ENCODE measurements at places on chromosomes 11 and 22.

- DNase-seq = no peak
These were observed 4.1 kb downstream of the RTCB start for GRCh38 chr22:32407936-32408335.

DNA sequence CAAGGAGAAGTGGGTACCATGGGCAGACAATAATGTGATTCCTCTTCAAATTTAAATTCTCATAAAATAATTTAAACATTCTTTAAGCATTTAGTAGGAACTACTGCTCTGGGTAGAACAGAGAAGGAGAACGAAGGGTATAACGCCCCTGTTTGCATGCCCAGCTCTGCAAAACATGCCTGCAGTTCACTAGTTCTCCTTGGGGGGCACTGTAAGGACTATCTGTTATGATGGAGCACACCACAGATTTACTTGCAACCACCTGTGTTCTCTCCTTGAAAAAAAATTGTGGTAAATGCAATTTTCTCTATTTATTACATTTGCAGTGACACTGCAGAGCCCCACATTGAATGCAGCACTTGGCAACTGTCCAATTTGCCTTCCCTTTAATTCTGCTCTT, 100.3 kb downstream of the GUCY1A2 start:
- no peak for DNase-seq

DNA sequence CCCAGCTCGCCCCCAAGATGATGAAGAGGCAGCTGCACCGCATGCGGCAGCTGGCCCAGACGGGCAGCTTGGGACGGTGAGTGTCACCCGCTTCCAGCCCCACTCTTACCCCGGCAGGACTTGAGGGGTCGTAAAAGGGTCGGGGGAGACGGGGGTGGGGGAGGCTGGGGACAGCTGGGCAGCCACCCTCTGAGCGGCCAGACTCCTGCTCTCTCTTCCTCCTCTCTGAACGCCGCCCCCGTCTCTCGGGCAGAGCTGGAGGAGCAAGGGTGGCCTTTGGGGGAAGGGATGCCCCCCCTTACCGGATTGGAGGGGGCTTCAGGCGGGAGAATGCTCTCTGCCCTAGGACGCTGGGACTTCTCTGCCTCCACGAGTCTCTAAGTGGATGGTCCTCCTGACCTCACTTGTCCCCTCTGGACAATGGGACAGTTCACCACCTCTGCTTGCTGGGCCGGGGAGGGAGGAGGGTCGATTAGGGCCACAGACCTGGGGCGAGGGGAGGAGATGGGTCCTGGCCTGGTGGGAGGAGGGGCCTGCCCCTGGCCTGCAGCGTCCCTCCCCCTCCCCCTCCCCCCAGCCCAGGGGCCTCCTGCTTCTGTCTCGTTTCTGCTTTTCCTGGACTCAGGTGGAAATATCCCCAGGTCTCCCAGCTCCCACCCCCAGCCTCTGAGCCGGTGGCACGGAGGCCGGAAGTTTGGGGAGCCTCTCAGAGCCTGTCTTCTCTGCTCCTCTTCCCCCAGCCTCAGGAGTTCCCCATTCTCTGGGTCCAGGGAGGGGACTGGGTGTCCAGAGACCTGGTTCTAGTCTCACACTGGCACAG, 512 bp downstream of the SH3BP1 start:
- no peak for DNase-seq

DNA sequence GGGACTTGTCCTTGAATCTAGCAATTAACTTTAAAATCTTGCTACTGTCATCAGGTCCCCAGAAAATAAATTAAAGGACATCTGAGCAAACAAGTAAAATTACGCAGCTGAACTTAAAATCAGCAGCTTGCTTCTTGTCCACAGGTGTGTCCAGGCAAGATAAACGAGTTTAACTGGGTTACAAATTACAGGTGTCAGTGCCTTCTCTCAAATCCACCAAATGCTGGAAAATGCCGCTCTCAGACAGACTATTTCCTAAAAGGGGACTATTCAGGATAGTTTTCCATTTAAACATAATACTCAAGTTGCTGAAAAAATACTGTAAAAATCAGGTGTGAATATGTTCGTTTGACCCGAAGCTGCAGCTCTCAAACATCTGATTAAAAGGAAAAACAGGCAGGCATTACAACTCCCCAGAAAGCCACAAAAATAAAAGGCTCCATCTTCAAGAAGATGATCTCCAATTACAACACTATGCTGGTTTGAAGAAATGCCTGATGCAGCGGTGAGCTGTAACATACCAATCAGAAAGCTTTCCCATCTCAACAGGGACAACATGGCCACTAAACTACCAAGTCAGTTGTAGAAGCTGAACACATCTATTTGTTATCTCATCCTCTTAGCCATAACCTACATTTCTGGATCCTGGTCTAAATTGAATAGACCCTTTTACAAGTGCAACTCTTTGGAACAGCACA, 82.1 kb downstream of the CADM1 start:
- DNase-seq = no peak

DNA sequence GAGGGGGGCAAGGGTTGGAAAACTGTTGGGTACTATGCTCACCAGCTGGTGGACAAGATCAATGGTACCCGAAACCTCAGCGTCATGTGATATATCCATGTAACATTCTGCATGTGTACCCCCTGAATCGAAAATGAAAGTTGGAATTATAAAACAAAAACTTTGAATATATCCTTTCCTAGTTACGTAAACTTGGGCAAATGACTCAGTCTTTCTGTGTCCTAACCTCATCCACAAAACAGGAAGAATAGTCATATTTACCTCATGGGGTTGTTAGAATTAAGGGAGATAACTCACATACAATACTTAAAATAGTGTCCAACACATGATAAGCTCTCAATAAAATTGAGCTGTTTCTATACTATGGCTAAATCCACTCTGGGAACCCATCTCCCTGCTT, 620.1 kb upstream of the KIRREL3 start:
- DNase-seq = no peak
